ENCODE measurements at places on chromosomes 2 and 18.

DNA sequence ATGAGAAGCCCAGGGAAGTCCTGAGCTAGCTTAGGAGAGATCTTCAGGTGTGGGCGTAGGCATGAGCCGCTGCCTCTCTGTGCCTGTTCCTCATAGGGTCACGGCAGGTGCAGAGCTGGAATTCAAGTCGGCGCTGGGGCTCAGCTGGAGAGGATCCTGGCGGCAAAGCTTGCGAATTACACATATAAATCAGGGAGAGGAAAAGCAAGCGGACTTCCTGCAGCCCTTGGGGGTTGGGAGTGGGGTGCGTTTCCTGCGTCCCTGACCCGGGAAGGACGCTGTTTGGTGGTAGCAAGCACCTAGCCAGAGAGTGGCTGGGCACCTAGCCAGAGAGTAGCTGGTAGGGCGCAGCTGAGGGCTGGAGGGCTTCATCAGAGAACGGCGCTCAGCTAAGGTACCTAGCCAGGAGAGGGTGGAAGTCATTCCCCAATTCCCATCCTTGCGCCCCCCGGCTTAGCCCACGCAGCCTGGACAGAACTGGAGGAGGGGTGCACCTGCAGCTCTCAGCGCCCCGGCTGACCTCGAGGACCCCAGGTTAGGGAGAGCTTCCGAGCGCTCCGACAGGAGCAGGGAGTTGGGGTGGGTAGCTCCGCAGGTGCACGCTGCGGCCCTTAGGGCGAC is 459 bp upstream of the EFR3B start:
- DNase-seq = peak; percentile 57

DNA sequence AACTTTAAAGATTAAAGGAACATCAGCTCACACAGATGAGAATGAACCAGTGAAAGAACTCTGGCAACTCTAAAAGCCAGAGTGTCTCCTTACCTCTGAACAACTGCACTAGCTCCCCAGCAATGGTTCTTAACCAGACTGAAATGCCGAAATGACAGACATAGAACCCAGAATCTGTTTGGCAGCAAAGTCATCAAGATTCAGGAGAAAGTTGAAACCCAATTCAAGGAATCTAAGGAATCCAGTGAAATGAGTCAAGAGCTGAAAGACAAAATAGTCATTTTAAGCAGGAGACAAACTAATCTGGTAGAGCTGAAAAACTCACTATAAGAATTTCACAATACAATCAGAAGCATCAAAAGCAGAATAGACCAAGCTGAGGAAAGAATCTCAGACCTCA is 72.0 kb downstream of the STRADB start:
- no peak for DNase-seq

DNA sequence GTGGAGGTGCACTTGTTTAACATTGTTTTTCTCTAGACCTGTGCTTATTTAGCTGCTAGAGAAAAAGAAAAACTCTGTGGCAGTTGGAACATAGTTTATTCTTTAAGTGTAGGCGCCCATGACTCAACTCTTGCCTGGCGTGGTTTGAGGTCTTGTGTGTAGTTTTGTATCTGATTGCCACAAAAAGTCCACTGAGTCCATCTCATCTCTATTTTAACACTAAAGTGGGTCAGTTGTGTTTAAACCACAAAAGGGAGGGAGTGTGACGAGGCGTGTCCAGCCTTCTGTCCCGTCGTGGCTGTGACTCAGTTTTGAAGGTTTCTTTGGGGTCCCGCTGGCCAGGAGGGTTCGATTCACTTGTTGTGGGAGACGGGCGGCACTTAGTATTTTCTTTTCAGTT is 15.3 kb upstream of the UGT1A9 start:
- no peak for DNase-seq

GRCh38 chr2:88735133-88735532 is 43.7 kb downstream of the RPIA start:
- DNase-seq = no peak

DNA sequence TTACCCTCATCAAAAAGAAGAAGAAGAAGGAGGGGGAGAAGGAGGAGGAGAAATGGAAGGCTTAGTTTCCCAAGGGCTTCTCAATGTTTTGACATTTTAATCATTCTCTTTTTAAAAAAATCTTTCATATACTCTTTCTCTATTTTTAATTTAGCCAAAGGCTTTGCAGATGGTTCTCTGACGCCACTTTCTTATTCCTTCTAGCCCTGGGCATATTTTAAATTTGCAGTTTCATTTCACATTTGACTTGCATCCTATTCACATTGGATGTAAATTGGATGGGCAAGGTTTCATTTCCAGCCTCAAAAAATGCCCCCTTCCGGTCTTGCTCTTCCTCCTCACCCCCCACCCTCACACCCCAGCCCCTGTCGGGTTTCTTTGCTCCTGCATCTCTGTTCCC is 29.8 kb downstream of the MAL start:
- no peak for DNase-seq

DNA sequence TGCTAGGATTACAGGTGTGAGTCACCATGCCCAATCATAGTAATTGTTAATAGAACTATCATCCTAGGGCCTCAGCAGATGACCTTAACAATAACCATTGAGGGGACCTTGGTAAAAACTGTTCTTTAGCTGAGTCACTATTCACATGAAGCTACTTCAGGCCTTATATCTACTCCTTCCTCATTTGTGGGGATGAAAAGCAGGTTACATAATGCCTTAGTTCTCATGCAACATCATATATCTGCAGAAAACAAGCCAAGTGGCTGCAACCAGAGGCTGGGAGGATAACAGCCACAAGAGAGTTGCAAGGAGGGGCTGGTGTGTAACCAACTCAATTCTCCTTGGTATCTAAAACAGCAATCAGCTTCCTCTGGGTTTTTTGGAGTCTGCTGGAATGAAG is 445.4 kb downstream of the NBAS start:
- DNase-seq = no peak

DNA sequence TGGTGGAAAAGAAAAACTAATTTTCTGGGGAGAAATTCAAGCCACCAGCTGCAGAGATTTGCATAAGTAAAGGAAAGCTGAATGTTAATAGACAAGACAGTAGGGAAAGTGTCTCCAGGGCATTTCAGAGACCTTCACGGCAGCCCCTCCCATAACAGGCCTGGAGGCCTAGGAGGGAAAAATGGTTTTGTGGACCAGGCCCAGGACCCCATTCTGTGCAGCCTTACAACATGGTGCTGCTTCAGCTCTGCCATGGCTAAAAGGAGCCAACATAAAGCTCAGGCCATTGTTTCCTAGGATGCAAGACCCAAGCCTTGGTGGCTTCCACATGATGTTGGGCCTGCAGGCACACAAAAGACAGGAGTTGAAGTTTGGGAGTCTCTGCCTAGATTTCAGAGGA is 697.1 kb downstream of the SOCS6 start:
- DNase-seq = no peak

DNA sequence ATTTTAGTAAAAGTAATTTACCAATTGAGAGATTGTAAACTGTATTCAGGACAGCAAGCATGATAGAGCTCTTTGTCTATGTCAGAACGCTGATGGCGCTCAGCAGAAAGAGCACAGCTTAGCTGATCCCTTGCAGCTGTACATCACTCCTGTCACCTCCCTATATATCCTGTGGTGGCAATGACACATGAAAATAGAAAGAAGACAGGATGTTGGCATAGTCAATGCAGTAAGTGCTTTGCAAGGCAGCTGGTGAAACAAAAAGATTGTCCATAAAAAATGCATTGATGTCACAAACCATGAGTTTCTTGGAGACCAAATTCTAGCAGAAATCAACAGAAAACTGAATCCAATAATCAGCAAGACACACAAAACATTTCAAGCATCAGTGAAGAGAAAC is 221.5 kb downstream of the RIT2 start:
- no peak for DNase-seq

DNA sequence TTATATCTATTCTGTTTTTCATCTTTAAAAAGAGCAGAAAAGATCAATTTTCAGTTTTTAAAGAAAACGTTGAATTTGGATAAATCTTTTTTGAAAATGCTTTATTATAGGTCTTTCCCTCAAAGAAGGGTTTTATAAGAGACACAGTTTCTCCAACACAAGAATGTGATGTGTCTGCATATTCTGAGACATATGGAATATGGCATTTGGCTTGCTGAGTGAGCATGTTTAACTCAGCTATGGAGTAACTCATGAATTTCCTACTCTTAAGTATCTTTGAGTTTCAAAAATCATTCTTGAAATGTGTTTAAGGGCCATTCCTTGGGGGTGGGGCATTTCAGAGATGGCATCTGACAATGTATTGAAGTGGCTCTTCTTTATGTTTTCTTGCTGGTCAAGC is 191.5 kb downstream of the CCDC85A start:
- DNase-seq = no peak

GRCh38 chr2:101199251-101199791 is 48.1 kb upstream of the TBC1D8 start:
- DNase-seq = no peak

DNA sequence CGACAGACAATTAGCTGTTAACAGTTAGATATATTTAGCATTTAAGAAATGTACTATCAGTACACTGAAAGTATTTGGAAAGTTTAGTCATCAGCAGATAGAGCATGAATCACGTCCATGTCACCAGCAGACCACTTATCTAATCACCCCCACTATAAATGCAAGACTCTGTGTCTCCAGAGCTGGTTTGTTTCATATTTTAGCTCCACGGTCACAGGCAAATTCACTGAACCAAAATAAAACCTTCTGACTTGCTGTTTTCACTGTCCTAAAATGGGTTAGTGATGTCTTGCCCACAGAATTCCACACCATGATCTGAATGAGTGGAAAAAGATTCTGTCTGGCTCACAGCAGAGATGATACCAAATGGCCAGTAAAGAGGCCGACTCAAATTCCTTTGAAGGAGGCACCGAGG is 64.9 kb downstream of the CDH2 start:
- DNase-seq = no peak

GRCh38 chr2:19860022-19860421 is 41.8 kb downstream of the TTC32 start:
- DNase-seq = no peak

GRCh38 chr2:232479341-232480200 is 8.1 kb downstream of the ECEL1 start:
- DNase-seq = no peak

GRCh38 chr2:10235909-10236550 is 66.7 kb upstream of the HPCAL1 start:
- DNase-seq = no peak

DNA sequence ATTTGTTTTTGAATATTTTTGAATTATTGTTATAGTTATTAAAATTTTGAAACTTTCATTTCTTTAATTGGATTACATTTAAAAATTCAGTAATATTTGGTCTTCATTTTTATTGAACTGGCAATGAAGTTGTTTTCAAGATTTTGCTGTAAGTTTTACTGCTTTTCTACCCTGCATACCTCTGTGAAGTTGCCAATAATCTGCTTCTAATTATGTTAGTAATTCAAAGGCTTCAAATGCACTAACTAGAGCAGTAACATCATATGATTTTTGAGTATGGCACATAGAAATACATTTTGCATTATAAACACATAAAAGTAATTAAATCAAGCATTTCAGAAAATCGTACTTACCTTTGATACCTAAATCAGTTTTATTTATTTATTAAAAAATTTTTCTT is 40.3 kb upstream of the FAM171B start:
- no peak for DNase-seq

DNA sequence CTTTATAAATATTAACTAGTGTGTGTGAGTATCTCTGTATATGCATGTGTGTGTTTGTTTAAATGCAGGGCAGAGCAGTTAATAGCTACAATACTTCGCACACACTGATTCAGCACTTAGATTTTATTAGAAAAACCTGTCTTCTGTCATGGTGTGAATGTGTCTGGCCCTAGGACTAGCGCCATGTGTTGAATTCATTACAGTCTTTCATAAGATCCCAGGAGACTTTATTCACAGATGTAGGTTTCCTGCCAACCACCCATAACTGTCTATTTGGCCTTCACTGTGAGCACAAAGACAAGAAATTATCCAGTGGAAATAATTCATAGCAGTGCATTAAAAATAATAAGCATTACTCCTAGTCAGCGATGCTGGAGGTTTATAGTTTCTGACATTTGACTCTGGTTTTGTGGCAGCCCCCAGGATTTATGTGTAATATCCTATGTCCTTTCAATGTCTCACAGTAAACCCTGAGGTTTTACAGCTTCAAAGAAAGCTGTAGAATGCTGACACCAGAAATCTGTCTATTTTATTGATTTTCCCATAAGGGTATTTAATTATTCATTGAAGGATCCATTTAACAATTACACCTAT is 93.9 kb downstream of the ZNF804A start:
- DNase-seq = no peak
